ENCODE measurements at places on chromosomes 13 and 19. TPM values are rescaled to one million over a fixed set of nuclear protein-coding genes. Genes with fewer than 3 reads are reported as not detected.

GRCh38 chr19:35455616-35456201 lies 7.7 kb downstream of the FFAR2 start:
- no peak for DNase-seq

GRCh38 chr13:106152047-106152446 lies 383.4 kb downstream of the EFNB2 start:
- no peak for DNase-seq

GRCh38 chr13:78241278-78241919 lies 322.8 kb upstream of the EDNRB start:
- no peak for DNase-seq

DNA sequence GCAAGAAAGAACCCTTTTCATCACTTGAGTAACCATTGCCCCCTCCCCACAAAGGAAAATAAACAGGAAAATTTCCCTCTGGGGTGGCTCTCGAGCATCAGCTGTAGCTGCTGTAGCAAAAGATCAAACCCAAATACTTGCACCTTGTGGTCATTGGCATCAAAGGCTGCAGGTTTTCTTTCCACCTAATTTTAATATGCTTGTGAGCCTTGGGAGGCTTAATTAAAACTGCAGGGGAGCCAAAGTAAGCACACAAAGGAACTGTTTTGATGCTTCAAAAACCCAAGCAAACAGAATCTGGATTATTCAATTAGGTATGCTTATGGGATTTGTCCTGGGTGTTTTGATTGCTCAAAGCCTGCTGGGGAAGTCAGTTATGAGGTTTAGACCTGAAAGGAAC lies 119.5 kb downstream of the SHISA2 start:
- DNase-seq, result no peak

PTH2 gene
- not detected for total RNA-seq

DNA sequence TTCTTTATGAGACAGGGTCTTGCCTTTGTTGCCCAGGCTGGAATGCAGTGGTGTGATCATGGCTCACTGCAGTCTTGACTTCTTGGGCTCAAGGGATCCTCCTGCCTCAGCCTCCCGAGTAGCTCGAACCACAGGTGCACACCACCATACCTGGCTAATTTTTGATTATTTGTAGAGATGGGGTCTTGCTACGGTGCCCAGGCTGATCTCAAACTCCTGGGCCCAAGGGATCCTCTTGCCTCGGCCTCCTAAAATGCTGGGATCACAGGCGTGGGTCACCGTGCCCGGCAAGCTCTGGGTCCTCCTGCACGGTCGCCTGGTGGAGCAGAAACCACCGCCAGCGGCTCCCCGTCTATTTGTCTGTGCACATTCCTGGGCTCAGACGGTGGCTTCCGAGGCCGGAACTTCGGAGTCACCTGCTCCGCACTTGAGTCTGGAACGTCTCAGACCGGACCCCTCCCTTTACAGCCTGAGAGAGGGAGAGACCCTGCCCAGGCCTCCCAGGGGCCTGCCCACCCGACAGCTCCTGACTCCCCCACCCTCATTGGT lies 22.2 kb downstream of the EFNA2 start:
- no peak for DNase-seq

ZNF606 gene
- 3.1 TPM for total RNA-seq

GRCh38 chr19:44890366-44891015 lies 563 bp upstream of the TOMM40 start:
- DNase-seq, result no peak

DNA sequence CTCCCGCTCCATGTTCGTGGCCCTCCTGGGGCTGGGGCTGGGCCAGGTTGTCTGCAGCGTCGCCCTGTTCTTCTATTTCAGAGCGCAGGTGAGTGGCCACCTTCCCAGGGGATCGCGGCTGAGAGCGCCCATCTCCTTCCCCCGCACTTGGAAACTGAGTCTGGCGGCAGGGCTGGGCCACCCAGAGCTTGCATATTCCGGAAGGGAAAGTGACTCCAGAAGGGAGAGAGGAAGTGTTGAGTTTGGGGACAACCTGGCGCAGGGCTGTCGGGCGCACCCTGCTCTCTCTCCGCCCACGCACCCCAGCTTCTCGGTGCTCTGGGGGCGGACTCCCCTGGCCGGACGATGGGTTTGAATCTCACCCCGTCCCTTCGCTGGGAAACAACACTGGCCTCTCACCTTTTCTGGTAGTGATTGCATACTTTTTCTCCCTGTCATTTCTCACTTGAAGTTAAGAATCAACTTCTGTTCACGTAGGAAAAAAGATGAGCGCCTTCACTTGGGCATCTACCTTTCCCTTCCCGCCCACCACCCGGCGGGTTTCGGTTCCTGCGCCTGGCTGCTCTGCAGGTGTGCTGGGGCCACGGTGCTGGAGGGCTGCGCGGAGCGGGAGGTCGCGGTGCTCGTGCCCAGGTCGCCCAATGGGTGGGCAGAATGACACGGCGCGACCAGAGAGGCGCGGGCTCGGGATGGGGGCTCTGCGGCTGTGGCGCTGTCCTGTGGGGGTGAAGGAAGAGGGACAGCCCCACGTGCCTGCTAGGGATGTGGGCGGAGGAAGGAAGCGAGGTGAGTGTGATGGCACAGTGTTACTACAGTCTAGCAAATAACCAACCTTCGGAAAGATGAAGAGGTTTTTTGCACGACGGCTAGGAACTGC lies 721 bp downstream of the TNFSF11 start:
- DNase-seq, result peak; percentile 66

ZNF726 gene
- 7.6 TPM for total RNA-seq

NXNL1 gene
- total RNA-seq, result not detected

KLK12 gene
- total RNA-seq, result not detected

DNA sequence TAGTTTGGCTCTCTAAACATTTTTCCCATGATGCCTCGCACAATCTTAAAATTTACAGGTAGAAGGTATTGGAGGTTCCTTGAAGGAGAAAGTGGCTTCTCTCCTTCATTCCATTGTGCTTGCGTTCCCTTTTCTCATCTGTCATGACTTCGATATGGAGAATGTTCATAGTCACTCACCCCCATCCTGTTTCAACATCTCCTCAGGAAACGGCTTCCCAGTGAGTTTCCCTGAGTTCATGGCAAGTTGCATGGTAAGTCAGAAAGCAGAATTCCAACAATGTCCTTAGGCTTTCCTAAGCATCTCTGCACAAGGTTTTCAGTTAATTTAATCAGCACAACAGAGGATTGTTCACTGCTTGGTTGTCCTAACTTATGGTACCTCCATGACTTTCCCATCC lies 581.8 kb upstream of the SLITRK5 start:
- no peak for DNase-seq

- peak; percentile 62 for DNase-seq
These were observed 1.9 kb upstream of the LMTK3 start for GRCh38 chr19:48513289-48514122.

DNA sequence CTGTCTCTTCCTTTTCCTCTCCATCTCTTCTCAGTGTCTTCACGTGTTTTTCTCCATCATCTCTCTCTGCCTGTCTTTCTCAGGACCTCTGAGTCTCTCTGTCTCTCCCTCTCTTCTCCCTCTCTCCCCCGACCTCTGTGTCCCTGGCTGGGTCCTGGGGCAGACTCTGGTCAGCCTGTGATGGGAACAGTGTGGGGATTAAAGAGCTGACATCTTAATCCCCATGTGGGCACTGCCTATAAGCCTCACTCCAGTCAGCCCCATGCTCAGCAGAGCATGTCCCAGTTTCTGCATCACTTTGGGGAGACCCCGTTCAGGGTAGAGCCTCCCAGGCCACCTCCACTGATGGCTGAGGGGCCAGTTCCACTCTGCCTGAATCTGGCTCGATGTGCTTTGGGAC lies 16.2 kb downstream of the EGLN2 start:
- DNase-seq, result no peak

DNA sequence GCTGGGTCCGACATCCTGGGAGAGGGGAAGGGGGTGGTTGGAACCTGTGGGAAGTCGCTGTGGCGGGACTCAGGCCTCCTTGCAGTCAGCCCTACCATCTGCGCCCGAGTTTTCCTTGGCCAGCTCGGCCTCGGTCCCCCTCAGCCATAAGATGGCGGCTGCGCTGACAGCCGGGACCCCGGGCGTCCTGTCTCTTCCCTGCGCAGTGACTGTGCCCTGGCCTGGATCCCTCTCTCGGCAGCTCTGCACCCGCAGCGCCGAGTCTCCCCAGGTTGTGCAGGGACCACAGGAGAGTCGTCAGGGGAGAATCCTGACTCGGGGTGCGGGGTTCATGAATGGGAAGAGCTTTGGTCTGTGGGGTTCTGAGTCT lies 345 bp downstream of the ZNF257 start:
- no peak for DNase-seq

- no peak for DNase-seq
These were observed 49.2 kb downstream of the LATS2 start for GRCh38 chr13:21012211-21012610.

Measured in activated T-cell treated with anti-CD3 and anti-CD28 coated beads, Interleukin-2, amount 50 U/mL, for 4 hours (primary cell).